ENCODE measurements at places on chromosomes 2 and 18.

GRCh38 chr2:42216694-42217093, 47.5 kb downstream of the EML4 start:
- no peak for DNase-seq

DNA sequence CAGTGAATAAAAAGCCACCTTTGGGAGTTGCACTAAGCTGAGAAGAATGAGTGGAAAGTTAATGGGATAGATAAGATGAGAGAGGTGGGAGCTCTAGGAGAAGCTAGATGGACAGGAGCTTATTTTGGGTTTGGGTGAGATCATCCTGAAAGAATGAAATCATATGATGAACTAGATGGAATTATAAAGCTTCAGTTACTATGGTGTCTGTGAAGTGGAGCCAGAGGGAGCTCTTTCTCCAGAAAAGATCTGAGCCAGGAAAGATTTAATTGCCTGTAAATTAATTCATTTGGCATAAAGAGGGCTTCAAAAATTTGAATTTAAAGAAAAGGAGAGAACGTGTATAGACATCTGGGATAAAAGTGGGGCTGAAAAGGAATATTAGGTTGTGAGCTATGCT, 10.3 kb downstream of the DNAH6 start:
- DNase-seq, result no peak

DNA sequence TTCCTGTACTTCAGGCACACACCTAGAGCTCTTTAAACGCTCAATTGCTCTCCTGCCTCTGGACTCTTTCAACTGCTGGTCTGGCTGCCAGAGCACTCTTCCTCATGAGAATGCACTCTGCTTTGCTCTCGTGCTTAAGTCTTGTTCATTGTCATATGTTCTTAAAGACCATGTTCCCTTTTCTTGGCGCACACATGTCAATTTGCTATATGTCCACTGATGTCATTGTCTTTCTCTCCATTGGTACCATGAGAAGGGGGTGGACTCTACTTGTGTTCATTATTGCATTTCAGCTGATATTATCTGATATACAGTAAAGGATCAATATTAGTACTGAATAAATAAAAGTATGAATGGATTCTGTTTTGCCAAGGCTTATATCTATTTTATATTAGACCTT, 16.8 kb downstream of the SPHKAP start:
- DNase-seq, result no peak

- DNase-seq, result no peak
Observed at GRCh38 chr2:216596236-216596979, 36.8 kb upstream of the IGFBP2 start.

DNA sequence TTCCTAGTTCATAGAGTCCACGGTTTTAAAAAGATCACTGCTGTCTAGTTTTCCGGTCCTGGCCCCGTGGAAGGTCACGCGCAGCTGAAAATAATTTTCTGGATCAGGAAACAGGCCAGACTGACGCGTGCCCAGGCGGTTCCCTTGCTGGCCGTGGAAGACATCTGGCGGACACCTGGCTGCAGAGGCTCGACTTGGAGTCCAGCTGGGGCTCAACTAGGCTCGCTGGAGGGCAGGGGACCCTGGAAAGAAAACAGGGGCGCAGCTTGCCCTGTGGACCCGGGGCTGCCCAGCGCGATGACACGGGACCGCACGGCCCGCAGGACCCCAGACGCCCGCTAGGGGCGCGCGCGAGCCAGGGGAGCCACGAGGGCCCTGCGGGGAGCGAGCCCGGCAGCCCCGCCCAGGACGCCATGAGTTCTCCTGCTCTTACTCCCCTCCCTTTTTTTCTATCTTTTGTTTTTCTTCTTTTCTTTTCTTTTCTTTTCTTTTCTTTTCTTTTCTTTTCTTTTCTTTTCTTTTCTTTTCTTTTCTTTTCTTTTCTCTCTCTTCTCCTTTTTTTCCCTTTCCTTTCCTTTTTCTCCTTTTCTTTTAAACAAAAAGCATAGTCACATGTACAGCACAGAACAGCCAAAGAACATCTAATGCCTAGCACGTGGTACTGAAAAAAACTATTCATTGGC, 43.2 kb upstream of the UBE2F start:
- peak; percentile 55 for DNase-seq

DNA sequence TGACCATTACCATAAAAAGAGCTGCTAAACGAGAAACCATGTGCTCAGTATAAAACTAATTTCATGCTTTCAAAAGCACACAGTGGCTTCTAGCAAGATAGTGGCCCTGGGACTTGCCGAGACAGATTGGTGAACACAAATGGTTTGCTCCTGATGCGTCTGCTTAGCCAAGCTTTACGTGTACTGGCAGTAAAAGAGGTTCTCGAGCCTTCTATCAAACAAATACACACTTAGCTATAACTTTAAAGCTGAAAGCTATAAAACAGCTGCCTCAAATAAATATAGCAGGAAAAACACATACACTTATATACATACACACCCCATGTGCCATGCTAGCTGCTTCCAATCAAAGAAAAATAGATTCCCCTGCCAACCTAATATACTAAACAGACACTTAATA, 117.0 kb downstream of the ZNF385B start:
- DNase-seq, result no peak

DNA sequence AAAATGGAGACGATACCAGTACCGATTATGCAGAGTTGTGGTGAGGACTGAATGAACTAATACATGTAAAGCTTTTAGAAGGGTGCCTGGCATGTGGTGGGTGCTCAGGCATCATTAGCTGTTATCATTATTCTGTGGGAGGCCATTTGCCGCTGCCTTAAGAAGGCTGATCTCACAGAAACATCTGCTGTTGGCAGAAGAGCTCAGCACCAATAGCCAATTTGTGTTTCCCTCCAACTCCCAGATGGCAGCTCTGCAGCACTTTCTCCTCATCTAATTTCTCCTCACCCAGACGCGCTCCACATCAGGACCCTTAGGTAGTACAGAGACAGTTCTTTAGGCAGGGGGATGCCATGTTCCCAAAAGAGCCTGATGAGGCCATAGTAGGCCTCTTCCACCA, 15.8 kb upstream of the CYP1B1 start:
- no peak for DNase-seq

DNA sequence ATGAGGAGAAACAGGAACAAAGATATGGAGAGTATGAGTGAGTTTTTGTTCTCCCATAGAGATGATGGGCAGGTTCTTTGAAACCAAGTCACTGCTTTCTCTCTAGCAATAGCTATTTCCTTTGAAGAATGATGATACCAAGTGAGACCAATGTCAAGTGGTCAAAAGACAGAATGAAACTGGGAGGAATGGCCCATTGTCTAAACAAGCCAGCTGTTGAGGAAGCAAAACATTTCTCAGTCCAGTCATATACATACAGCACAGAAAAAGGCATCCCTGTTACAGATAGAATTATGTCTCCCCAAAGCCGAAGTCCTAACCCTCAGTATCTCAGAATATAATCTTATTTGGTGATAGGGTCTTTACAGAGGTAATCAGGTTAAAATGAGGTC, 66.1 kb upstream of the EPC2 start:
- no peak for DNase-seq

DNA sequence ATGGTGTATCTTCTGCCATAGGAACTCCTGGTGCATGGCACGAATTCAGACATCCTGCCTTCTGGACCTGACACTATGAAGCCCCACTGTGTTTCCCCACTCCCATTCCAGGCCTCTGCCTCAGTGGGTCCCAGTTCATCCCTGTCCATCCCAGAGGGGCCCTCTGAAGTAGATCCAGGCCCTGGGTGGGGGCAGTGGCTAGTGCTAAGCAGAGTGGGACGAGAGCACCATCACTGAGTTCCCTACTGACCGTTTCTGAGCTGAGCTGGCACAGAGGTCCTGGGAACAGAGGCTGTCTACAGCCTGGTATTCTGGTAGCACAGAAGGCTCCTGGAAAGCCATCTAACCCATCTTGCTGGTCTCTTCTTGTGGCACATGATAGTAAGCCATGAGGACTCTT, 54.0 kb downstream of the ATOH8 start:
- DNase-seq, result no peak

DNA sequence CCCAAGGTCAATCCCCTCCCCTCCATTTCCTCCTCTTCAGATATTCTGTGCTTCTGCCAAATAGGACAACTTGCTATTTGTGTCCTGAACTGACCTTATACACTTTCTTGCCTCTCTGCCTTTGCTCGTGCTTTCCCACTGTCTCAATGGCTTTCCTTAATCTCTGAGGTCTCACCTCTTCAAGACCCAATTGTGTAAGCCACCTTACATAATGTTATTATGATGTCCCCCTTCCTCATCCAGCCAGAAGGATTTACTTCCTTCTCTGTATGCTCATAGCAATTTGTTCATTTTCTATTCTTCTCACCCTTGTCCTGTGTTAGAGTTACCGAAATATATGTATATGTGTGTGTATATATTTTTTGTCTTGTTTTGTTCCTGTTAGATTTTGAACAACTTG, 26.9 kb upstream of the DARS1 start:
- no peak for DNase-seq

DNA sequence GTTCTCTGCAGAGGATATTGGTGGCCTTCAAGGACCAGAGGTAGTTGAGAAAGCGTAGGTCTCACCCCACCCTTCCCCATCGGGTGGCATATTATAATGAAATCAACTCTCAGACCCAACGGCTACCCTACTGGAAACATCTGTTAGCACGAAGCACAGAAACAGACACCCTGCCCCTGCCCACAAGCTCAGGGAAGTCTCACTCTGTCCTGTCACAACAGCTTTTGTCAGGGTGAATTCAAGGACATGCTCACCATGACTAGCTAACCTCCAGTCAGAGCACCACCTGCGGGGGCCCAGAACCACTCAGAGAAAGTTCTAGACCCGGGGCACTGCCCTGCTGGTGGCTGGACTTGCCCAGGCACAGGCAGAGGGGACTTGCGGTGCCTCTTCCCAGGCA, 3.5 kb upstream of the B3GNT7 start:
- DNase-seq, result no peak

GRCh38 chr2:58032016-58032763, 14.4 kb upstream of the VRK2 start:
- DNase-seq, result no peak

GRCh38 chr2:30601375-30601774, 154.3 kb downstream of the LCLAT1 start:
- no peak for DNase-seq

GRCh38 chr2:6372317-6372901, 493.3 kb downstream of the CMPK2 start:
- no peak for DNase-seq

DNA sequence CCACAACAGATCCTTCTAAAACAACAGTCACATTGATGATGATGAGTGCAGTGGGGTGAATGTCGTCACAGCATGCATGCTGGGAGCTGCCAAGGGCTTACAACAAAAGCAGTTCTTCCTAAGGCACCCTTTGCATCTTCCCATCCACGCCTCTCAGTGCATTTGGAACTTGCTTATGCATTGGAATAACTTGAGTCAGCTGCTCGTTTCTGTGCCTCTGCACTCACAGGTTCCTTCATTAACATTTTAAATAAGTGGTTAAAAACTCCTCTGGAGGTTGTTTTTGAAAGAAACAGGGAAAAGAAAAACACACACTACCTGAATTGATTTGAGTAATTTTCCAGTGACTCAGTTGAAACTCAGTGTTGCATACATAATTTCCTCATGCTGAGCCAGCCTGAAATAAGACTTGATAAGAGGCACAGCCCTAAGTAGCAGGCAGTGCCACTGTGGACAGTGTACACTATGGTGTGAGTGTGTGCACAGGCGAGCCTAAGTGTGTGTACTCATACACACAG, 46.8 kb upstream of the TRIM43B start:
- no peak for DNase-seq

GRCh38 chr2:121018136-121019061, 266.6 kb downstream of the TFCP2L1 start:
- DNase-seq, result no peak

- DNase-seq, result no peak
Observed at GRCh38 chr2:96626553-96626942, 11.6 kb downstream of the KANSL3 start.

- DNase-seq, result no peak
Observed at GRCh38 chr18:55219059-55219458, 259.8 kb upstream of the CCDC68 start.

- DNase-seq, result no peak
Observed at GRCh38 chr2:121046335-121046734, 238.7 kb downstream of the TFCP2L1 start.

DNA sequence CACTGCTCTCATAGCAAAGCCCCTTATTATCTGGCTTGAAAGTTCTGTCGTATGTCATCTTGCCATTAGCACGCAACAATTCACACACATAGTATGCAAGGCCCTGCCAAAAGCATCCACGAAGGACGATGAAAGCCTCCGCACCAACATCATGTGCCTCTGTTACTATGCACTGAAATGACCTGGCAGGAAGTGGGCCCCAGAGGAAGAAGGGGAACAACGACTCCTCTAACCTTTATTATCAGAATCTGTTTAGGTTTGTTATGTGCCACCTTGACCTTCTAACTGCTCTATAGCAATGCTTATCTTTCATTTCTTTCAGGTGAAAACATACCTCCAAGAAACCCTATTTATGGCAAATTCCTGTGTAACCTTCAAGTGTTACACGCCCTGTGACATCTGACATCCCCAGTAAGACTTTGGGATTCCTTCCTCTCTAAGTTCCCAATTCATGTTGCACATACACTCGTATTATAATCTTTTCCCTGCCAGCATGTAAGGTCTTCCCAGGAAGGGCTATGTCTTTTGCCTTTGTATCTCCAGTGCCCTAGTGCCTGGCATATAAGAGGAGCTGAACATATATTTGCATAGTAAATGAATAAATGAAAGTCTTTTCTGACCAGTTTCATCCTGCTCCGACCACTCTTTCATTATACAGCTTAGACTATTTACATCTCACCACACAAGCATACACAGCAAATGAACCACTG, 7.0 kb upstream of the NDUFV2 start:
- no peak for DNase-seq

GRCh38 chr2:216909541-216910210, 49.8 kb upstream of the TNP1 start:
- DNase-seq, result no peak

- DNase-seq, result no peak
Observed at GRCh38 chr18:79185648-79186047, 116.5 kb downstream of the ATP9B start.

GRCh38 chr18:23908827-23909226, 105.7 kb upstream of the TTC39C start:
- DNase-seq, result no peak

Measured in stimulated activated CD4-positive, alpha-beta T cell treated with anti-CD3 and anti-CD28 coated beads, TNF-alpha, amount 100 ng/mL, for 1 hour (primary cell).